ENCODE measurements at places on chromosomes 7 and 10. TPM values are rescaled to one million over a fixed set of nuclear protein-coding genes. Genes with fewer than 3 reads are reported as not detected.

Gene CCDC172
- not detected for polyA plus RNA-seq

Gene ACSM6
- 0.27 TPM for polyA plus RNA-seq

Gene CD36
- 35.3 TPM for polyA plus RNA-seq

Gene ACSL5
- polyA plus RNA-seq = 6.4 TPM

Gene PNLIPRP1
- not detected for polyA plus RNA-seq

Gene PRSS1
- not detected for polyA plus RNA-seq

Gene NEBL
- 105 TPM for polyA plus RNA-seq

Gene MACC1
- 10.8 TPM for polyA plus RNA-seq

Gene RNF32
- 2.4 TPM for polyA plus RNA-seq

Gene TMEM140
- 28.2 TPM for polyA plus RNA-seq

Gene TRIM50
- polyA plus RNA-seq = 0.12 TPM

Gene COL13A1
- polyA plus RNA-seq = 24.1 TPM

Gene CPED1
- 30.1 TPM for polyA plus RNA-seq

Gene PHKG1
- 0.94 TPM for polyA plus RNA-seq

Gene PRSS37
- polyA plus RNA-seq = 0.30 TPM

Gene DNAH11
- 1.7 TPM for polyA plus RNA-seq

Gene GPR158
- 0.30 TPM for polyA plus RNA-seq

Gene TWIST1
- 7.1 TPM for polyA plus RNA-seq

Gene MYL7
- polyA plus RNA-seq = 0.75 TPM

Gene UNCX
- 11.6 TPM for polyA plus RNA-seq

Gene SEMA3E
- 2.1 TPM for polyA plus RNA-seq

Gene SLC16A12
- 33.7 TPM for polyA plus RNA-seq

Gene IFIT1B
- not detected for polyA plus RNA-seq

Gene ADD3
- 262 TPM for polyA plus RNA-seq

Gene HOXA5
- 83.8 TPM for polyA plus RNA-seq

Gene ELOVL3
- polyA plus RNA-seq = 3.4 TPM

Gene PTF1A
- 0.19 TPM for polyA plus RNA-seq

Gene LRRTM3
- 5.2 TPM for polyA plus RNA-seq

Gene ANKRD26
- 12.7 TPM for polyA plus RNA-seq

Gene CRPPA
- polyA plus RNA-seq = 5.9 TPM

Gene MRLN
- 1.0 TPM for polyA plus RNA-seq

Data from right renal pelvis (tissue), 4 donors.